ENCODE measurements at places on chromosomes 3 and 15.

GRCh38 chr15:35616498-35617271 is 70.7 kb upstream of the DPH6 start:
- DNase-seq = no peak

DNA sequence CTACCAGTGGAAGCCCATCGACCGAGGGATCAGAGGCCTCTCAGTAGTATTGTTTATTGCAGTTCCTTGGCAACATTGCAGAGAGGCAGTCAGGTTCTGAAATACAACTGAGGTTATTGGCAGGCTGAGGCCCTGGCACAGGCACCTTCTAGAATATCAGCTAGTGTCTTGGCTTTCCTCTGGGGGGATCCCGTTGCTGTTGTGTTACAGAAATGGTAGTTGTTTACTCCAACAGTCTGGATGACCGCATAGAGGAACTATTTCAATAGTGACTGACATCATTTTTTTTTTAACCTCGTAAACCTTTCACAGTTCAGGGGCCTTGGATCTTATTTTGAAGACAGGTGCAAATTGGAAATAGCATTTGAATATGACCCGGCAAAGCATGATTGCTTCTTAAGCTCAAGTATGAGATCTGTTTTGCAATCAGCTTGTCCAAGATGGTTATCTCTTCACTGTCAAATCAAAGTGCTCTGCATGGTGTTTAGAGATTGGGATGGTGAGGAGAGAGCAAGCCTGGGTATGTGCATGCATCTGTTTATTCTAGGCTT is 63.9 kb downstream of the PGPEP1L start:
- DNase-seq = no peak

- no peak for DNase-seq
These were observed 8.7 kb upstream of the ZNF589 start for GRCh38 chr3:48232232-48232631.

GRCh38 chr15:36251450-36251849 is 328.0 kb upstream of the CDIN1 start:
- no peak for DNase-seq

Measured in NCI-H2081 treated with DMSO at 0.1 percent for 48 hours (cell line).